ENCODE measurements at places on chromosomes 11 and 22.

GRCh38 chr11:35167426-35167954, 28.5 kb downstream of the CD44 start:
- DNase-seq, result no peak

GRCh38 chr11:68215087-68215445, 2.0 kb upstream of the KMT5B start:
- no peak for DNase-seq

DNA sequence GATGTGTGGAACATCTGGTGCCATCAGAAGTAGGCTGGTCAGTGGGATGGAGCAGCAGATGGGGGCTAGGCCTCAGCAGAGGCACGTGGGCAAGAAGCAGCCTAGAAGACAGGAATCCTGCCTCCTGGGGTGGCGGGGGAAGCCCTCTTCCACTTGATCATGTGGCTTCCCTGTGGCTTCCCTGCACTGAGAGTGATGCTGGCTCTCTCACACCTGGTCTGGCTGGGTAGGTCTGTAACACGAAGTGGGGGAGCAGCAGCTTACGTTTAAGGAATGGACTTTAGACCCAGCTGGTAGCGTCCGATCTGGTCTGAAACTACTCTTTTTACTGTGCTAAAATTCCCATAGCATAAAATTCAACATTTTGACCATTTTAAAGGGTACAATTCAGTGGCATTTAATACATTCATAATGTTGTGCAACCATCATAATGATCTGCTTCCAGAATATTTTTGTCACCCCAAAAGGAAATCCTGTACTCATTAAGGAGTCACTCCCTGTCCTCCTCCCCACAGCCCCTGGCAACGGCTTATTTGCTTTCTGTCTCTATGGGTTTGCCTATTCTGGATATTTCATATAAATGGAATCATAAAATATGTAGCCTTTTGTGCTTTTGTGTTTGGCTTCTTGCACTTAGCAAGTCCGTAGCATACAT, 21.7 kb downstream of the PTPN5 start:
- no peak for DNase-seq

GRCh38 chr11:8745431-8746253, 63.0 kb downstream of the RPL27A start:
- DNase-seq, result no peak

DNA sequence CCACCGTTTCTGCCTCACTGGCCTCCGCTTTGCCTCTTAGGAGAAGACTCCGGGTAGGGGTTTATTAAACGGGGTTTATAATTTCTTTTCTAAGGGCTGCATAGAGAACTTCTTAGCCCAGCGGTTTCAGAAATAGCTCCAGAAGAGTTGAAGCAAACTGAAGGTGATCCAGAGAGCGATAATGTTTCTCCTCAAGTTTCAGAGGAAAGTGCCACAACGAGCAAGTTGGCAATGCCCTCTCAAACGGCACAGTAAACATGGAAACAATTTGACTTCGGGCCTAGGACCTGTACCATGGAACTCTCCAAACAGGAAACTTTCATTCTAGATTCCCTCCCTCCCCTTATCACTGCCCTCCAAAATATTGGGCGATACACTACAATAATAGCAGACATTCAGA, 1.0 kb downstream of the ADSL start:
- DNase-seq, result no peak

DNA sequence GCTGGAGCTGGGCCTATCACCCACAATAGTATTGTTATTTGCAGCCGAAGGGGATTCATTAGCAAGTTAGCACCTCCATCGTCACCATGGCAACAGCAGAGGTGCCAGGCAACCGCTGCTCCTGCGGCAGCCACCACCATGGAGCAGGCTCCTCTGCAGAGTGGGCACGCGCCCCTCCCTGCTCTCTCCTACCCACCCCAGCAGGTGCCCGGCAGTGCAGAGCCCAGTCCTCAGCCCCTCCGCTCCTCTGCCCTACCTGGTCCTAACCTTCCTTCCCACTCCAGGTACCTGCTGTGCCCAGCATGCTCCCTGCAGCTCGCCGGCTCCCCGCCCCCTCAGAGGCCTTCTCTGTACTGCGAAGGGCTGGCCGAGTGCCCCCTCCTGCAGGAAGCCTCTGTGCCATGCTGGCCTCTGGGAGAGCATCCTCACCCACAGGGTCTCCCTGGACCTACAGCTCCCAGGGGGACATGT, 3.6 kb downstream of the DUSP8 start:
- no peak for DNase-seq

- no peak for DNase-seq
Observed at GRCh38 chr11:95419915-95420314, 188.9 kb upstream of the SESN3 start.

DNA sequence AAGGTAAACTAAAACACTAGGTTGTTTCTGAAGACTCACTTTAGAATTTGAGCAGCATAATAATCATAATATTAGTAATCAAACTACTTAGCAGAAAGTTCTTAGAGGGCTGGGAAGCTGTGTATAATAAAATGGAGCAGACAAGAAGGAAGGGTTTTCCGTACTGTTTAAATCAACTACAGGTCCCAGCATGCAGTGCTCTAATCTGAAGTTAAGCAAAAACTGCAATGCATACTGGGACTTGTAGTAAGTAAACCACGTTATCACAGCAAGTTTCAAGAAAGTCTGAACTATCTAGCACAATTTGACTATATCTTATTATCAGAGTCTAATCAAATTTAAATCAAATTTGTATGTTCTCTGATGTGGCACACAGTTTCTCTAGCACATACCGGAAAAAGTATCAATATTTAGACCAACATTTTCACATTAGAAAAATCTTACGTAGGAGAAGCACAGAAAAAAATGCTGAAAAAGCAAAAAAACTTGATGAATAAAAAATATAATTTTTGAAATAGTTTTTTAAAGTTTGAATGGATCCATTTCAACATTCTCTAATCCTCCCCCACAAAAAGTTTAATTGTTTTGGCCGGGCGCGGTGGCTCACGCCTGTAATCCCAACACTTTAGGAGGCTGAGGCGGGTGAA, 8.2 kb downstream of the PHF21A start:
- no peak for DNase-seq

DNA sequence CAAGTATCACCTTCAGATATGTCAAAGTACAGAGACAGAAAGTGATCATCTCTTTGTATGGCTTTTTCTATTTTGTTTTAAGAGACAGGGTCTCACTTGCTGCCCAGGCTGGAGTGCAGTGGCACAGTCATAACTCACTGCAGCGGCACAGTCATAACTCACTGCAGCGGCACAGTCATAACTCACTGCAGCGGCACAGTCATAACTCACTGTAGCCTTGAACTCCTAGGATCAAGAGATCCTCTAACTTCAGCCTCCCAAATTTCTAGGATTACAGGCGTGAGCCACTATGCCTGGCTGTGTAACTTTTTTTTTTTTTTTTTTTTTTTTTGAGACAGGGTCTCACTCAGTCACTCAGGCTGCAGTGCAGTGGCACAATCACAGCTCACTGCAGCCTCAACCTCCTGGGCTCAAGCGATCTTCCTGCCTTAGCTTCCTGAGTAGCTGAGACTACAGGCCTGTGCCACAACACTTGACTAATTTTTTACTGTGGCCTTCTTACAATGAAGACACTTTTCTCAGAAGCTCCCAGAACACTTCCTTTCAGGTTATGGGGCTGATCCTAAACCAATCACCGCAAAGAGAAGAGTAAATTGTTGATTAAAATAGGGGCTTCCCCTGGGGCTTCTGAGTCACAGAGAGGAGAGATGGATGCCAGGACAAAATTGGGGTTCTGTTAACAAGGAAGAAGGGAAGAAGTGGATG, 9.0 kb upstream of the HIKESHI start:
- DNase-seq, result no peak

GRCh38 chr11:120392314-120392713, 56.1 kb downstream of the ARHGEF12 start:
- no peak for DNase-seq

DNA sequence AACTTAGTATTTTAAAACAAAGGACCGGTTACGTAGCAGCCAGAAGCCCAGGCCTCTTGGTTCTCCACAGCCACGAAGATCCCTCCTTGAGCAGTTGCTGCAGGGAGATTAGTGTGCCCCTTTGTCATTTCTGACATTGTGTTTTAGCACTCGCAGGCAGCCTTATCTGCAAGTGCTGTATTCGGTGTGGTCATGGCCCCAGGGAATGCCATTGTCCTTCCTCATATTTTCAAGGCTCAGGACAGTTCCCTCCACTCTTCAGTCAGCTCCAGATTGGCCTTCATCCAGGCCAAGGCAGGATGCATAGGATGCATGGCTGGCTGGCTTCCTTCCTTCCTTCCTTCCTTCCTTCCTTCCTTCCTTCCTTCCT, 88.5 kb downstream of the ZBTB16 start:
- DNase-seq, result no peak

- no peak for DNase-seq
Observed at GRCh38 chr11:112694813-112695212, 266.4 kb upstream of the NCAM1 start.

DNA sequence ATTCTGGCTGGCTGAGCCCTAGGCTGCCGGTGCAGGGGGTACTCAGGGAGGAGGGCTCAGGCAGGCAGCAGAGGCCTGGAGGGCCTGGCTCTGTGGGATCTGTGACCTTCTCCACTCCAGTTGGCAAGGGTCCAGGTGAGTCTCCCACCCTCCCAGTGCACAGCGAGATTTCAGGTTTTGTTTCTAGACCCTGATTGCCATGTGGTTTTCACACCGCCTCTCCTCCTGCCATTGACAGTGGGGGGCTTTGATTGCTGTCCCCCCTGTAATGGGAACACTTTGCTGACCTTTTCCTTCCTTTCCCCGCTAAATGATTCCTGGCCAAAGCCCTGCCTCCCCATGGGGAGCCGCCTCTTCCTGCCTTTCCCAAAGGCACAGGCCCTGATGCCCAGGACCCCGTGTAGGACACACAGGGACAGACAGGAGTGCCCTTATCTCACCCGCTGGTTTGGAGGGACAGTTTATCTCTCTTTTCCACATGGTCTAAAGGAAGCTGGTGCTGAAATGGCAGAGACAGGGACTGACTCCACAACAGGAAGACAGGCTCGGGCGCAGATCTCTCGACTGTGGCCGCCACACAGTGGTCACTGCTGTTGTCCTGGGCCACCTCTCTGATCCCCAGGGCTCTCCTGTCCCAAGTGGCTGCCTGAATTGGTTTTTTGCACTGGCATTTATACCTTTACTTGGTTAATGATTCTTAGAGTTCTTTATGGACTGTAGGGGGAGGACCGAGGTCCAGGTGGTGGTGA, 43.4 kb downstream of the BCR start:
- no peak for DNase-seq

DNA sequence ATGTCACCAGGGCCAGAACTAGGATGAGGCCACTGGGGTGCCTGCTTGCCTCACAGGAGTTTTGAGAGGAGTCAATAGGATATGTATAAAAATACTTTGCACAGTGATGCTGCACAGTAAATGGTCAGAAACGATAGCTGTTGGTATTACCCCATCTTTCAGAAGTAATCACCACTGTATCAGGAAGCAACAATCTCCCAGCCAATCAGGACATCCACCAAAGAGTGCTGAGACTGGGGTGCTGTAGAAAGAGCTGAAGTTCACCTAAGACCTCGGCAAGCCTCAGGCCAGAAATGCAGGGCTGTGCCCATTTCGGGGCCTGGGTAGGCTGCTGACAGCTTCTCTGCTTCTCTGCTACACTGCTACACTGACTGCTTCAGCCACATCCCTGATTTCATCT, 17.4 kb downstream of the LMO2 start:
- DNase-seq, result no peak

- DNase-seq, result no peak
Observed at GRCh38 chr22:34934261-34934660, 131.7 kb upstream of the ISX start.

- DNase-seq, result peak; percentile 50
Observed at GRCh38 chr11:69307871-69308431, 14.0 kb downstream of the MYEOV start.

DNA sequence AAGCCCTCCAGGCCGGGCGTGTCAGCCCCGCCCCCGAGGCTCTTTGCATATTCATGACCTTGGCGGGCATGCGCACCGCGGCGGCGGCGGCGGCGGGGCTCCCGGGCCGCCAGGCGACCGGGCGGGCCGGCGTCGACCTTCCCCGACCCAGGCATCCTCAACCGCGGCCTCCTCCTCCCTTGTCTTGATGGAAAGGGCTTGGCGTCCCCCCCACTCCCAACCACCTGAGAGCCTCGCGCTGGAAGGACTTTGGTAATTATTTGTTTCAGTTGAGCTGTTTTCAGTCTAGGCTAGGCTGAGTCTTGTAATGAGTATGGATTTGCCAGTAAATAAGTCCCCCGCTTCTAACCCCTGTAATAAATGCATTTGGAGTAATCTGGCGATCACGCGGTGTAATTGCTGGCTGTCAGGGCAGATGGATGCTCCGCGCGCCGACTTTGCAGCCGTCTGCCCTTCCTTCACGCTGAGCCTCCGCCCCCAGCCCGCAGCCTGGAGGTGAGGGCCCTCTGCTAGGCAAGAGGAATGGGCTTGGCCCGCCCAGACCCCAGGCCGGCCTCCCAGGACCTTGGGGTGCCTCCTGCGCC, 25.2 kb downstream of the FLRT1 start:
- no peak for DNase-seq

- no peak for DNase-seq
Observed at GRCh38 chr22:45180146-45180679, 16.5 kb downstream of the NUP50 start.

DNA sequence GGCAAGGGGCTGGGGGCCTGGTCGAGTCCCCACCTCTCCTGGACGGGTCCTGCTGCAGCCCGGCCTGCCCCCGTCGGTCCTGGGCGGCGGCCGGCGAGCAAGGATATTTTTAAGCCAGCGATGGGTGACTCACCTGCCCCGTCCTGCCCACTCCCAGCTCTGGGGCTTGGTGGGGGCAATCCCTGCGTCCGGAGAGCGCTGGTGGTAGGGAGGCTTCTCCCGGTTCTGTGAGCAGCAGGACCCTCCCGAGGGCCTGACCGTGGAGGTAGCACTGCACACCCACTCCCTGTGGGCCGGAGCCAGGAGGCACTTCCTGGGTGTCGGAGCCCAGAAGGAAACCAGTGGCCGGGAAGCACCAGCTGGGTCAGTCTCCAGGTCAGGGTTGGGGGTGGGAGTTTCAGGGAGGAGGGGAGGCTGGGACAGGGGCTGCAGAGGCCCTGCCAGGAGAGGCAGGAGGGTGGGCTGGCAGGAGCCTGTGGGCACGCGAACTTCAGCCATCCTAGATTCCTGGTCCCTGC, 467 bp downstream of the EPS8L2 start:
- DNase-seq, result no peak

DNA sequence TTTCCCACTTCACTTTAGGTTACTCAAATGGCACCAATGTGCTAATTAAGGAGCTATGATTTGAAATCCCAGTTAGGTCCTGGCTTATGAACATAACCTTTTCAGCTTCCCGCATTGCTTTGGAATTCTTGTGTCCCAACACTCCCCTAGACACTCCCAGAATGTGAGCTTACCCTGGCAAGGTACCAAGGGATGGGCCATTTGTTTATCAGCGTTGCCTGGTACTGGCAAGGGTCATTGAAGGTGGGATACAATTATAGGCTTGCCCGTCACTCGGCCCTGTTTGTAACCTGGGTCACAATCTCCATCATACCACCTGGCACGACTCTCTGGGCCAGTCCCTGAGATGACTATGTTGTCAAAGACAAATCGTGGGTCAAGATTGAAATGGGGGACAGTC, 5.4 kb downstream of the CSRP3 start:
- no peak for DNase-seq

- no peak for DNase-seq
Observed at GRCh38 chr22:48088251-48088650, 1325.8 kb downstream of the TBC1D22A start.

GRCh38 chr22:49040754-49041467, 786.8 kb downstream of the BRD1 start:
- no peak for DNase-seq

GRCh38 chr11:77590194-77590782, 535 bp downstream of the AQP11 start:
- DNase-seq, result peak; percentile 77

Data from coronary artery (tissue), 2 donors.